ENCODE measurements at places on chromosomes 6 and 20. TPM values are rescaled to one million over a fixed set of nuclear protein-coding genes. Genes with fewer than 3 reads are reported as not detected.

GRCh38 chr6:35534407-35535170 lies 21.9 kb upstream of the TULP1 start:
- H3K4me3 ChIP-seq = no peak overlapping the region
- H3K27ac ChIP-seq = no peak overlapping the region
- no peaks in the 10 kb centered on the region for H3K36me3 ChIP-seq
- H3K27me3 ChIP-seq = no peaks in the 10 kb centered on the region

DNA sequence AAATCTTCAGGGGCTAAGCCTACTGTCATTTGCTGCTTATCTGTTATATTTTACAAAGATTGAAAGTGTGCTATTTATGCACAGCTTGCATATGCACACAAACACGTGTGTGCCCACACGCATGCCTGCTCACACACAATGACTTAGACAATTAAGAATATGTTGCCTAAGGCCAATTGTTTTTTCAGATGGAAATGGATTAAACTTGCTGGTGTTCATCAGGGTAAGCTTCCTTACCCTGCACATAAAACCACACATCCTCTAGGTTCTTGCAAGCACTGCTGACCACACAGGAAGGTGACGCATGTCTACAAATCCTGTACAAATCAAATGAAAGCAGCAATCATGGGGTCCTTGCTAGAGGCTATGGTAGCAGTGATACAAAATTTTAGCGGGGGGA lies 58.4 kb downstream of the GJA10 start:
- DNase-seq = peak; percentile 90
- H3K27ac ChIP-seq = peak overlapping the region; percentile 17
- peaks cover 24% of the 10 kb centered on the region for H3K4me1 ChIP-seq
- no peaks in the 10 kb centered on the region for H3K27me3 ChIP-seq
- peak overlapping the region; percentile 71 for H3K4me3 ChIP-seq
- no peaks in the 10 kb centered on the region for H3K36me3 ChIP-seq

DNA sequence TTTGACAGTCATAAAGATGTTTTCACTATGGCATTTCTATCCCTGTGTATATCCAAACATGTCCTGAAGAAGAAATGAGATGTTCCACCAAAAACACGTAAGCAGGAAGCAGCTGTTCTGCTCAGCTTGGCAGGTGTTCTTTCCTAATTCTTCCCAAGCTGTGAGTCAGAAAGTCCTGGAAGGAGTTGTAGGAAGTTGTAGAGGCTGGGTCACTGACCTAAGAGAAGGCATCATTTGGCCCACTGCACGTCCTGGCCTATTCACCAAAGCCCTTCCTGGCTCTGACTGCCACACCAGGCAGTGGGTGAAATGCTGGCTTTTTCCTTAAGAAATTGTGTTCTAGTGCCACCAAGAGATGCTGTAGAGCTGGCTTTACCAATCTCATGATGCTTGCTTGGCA lies 40.3 kb downstream of the STX11 start:
- no peak overlapping the region for H3K4me3 ChIP-seq
- no peak overlapping the region for H3K27ac ChIP-seq
- H3K4me1 ChIP-seq = no peaks in the 10 kb centered on the region
- no peak for DNase-seq
- H3K36me3 ChIP-seq = peaks cover 19% of the 10 kb centered on the region

- no peaks in the 10 kb centered on the region for H3K4me1 ChIP-seq
- H3K27ac ChIP-seq = no peak overlapping the region
- H3K36me3 ChIP-seq = no peaks in the 10 kb centered on the region
- DNase-seq = no peak
- no peaks in the 10 kb centered on the region for H3K27me3 ChIP-seq
Measured at GRCh38 chr6:133701633-133702331, 187.1 kb upstream of the TCF21 start.

DNA sequence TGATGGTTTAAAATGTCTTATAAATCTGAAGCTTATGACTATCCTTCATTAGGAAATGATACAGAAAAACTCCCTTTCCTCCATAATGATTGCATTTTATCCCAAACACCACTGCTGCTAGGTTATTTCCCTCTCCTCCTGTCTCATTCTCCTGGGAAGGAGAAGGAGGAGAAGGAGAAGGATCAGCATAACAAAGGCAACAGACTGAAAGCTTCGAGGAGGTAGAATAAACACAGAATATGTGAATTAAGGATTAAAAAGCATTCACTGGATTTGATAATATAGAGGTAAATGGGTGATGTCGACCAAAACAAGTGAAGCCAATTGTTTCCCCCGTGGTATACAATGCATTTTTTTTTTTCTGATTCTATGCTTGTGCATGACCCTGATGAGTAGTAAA lies 82.0 kb downstream of the WASF1 start:
- DNase-seq = no peak
- no peak overlapping the region for H3K27ac ChIP-seq
- peaks cover 3% of the 10 kb centered on the region for H3K27me3 ChIP-seq

DNA sequence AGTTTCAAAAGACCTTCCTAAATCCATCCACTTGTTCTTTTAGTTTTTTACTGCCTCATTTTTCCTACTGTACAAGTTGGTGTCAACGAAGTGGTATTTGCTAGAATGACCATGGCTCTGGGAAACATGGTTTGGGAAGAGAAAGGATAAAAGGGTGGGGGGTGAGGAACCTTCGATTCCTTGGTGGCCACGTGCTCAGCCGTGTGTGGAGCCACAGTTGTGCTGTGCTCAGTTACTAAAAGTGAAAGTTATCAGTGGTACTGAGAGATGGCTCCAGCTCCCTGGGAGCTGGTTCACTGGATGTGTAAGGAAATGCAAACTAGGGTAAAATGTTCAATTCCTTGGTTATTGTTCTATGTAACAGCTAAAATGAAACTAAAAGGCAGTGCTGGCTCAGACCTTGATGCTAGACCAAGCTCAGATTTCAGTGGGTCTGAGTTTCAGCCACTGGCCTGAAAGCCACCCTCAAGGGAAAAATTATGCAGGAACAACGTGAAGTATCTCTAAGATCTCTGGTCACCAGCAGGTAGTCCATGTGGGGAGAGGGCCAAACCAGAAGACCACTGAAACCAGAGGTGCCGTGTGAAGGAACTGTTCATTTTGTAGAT lies 7.4 kb upstream of the SLC22A2 start:
- peak overlapping the region; percentile 6 for H3K4me3 ChIP-seq
- no peaks in the 10 kb centered on the region for H3K4me1 ChIP-seq
- DNase-seq = no peak

DNA sequence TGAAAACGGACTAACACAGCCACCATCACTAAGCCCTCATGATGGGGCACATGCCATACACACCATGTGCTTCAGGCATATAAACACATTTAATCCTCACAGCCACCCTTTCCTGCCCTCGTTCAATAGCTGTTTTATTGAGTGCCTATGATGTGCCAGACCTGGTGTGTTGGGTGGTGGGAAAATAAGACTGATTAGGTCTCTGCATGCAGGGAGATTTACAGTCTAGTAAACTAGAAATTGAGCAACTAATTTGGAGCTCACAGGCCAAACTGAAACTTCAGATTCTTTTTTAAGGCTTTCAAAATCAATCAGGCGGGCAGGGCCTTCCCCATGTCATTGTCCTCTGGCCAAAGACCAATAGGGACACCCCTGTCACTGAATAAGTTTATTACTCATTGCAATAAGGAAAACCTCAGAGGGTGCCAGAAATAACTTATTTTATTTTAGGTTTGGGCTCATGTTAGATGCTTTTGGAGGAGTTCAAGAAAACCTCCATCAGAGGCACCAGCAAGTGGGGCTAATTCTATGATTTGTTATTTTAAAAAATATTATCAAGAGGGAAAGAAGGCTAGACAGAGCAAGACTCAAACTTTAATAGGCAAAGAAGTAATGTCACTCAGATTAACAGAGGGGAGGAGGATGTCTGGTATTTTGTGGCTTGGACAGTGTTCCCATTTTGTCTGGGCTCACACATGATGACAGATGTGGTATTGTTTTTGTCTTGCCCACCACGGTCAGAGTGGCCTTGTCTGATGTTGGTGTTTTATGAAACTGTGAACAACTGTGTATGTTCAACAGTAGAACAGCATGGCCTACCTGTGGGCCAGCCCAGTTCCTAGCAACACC lies 12.0 kb downstream of the ZFP64 start:
- H3K4me3 ChIP-seq = no peak overlapping the region
- no peak overlapping the region for H3K27ac ChIP-seq
- no peak for DNase-seq
- no peaks in the 10 kb centered on the region for H3K4me1 ChIP-seq
- peaks cover 12% of the 10 kb centered on the region for H3K36me3 ChIP-seq

DNA sequence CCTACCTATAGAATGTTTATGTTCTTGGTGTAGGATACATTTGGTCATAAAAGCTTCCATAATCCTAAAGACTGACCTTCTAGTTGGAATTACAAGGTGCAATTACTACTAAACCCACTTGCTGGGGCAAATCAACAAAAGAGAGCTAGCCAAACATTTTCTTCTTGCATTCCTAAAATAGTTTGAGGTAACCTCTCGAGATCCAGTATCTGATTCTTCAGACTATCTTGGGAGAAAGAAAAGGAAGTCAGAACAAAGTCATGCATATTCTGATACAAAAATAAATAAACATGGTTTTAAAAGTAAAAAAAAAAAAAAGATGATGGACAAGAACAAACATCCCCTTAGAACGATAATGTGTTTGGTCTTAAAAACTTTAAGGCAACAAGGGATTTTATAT lies 294.2 kb upstream of the RSPO3 start:
- H3K27me3 ChIP-seq = no peaks in the 10 kb centered on the region
- H3K27ac ChIP-seq = no peak overlapping the region

GRCh38 chr6:13711324-13711732 lies 307 bp downstream of the RANBP9 start:
- no peak overlapping the region for H3K4me3 ChIP-seq
- H3K27me3 ChIP-seq = no peaks in the 10 kb centered on the region
- H3K36me3 ChIP-seq = no peaks in the 10 kb centered on the region
- H3K27ac ChIP-seq = peak overlapping the region; percentile 69

DNA sequence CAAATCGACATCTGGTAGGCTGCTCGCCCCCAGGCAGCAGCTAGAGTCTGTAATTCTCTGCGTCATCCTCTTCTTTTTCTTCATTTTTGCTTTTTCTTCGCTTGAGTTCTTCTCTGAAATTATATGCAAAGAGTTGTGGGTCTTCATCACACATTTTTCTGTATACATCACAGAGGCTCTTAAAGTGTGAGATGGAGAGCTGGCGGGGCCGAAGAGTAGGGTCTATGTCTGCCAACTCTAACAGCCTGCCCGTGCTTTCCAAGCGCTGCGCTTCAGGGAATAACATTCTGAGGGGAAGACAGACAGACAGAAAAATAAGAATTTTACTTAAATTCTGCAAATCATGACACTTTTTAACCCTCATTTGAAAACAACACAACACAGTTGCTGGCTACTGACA lies 6.0 kb upstream of the CLDN20 start:
- H3K27me3 ChIP-seq = no peaks in the 10 kb centered on the region
- H3K4me1 ChIP-seq = no peaks in the 10 kb centered on the region
- no peak for DNase-seq
- no peak overlapping the region for H3K4me3 ChIP-seq
- no peak overlapping the region for H3K27ac ChIP-seq

DNA sequence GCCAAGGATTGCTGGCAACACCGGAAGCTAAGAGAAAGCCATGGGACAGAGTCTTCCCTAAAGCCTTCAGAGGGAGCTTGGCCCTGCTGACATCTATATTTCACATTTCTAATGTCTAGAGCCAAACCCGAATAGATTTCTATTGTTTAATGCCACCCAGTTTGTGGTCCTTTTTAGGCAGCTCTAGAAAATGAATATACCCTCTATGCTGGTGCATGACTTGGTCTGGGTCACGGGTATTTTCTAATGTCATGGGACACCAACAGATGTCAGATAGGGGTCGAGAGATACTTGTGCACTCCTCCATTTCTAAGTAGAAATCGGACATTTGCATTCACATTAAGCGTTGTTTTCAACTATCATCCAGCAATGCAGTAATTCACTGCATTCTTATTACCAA lies 37.0 kb upstream of the SOX4 start:
- no peaks in the 10 kb centered on the region for H3K27me3 ChIP-seq
- H3K27ac ChIP-seq = no peak overlapping the region
- no peaks in the 10 kb centered on the region for H3K36me3 ChIP-seq
- no peak for DNase-seq
- no peaks in the 10 kb centered on the region for H3K4me1 ChIP-seq

GRCh38 chr6:79423216-79423615 lies 114.0 kb downstream of the LCA5 start:
- DNase-seq = no peak
- no peak overlapping the region for H3K4me3 ChIP-seq

Gene COL10A1
- total RNA-seq = not detected

Gene SRMS
- not detected for total RNA-seq

Gene TP53TG5
- total RNA-seq = not detected

Gene DEFB112
- total RNA-seq = not detected

Gene TBC1D7
- 16.2 TPM for total RNA-seq

Gene PDE10A
- total RNA-seq = not detected

Gene GRIK2
- not detected for total RNA-seq

Gene HEY2
- total RNA-seq = not detected

Gene BCAS1
- total RNA-seq = 15.6 TPM

Gene DDO
- not detected for total RNA-seq

Gene BNIP5
- not detected for total RNA-seq

Gene RIMS4
- not detected for total RNA-seq

All from CD4-positive, CD25-positive, alpha-beta regulatory T cell (primary cell).